ENCODE measurements at places on chromosomes 12 and 14.
A peak's percentile ranks its signal among the peaks of the same experiment; 100 is the strongest.

GRCh38 chr14:104694475-104694950 lies 5.1 kb downstream of the INF2 start:
- DNase-seq = no peak

- peak; percentile 1 for DNase-seq
Measured at GRCh38 chr12:84397263-84397662, 515.3 kb downstream of the SLC6A15 start.

- DNase-seq = no peak
Measured at GRCh38 chr12:6377667-6377994, 2.3 kb upstream of the SCNN1A start.

DNA sequence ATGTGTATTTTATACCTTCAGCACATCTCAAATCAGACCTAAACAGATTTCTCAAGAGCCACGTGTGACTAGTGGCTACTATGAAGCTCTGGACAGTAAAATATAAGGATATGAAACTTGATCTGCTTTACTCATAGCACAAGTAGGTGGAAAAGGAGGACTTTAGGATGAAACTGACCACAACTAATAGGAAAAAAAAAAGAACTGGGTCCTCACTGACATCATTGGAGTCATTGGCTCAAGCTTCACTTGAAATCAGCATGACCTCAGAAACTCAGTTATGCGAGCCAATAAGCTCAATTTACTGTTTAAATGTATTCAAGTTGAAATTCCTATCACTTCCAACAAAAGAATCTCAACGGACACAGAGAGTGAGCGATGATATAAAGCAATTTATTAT lies 34.1 kb upstream of the CIT start:
- DNase-seq = peak; percentile 53

DNA sequence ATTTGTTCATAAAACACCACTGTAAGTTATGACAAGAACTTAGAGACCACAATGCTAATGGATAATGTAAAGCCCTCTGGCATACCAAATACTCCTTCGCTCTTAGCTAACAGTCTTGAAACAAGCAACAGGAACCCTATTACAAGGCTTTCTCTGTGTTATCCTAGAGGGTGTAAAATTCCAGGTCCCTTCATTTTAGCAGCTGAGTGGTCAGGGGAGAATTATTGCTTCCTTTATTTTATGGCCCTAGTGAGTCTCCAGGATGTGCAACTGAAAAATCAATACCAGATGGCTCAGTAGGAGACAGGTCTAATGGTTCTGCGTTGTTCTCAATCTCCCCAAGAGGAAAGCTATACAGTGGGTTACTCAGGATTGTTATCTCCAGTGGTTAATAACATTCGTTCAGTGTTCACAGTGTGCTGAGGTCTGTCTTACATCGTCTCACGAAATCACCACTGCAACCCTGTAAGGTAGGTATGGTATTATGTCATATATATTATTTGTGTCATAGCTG lies 172.7 kb upstream of the CNOT2 start:
- DNase-seq = no peak
